IPS DF 19.7 (cell line): ENCODE measurements at places on chromosomes 2 and 18.

DNA sequence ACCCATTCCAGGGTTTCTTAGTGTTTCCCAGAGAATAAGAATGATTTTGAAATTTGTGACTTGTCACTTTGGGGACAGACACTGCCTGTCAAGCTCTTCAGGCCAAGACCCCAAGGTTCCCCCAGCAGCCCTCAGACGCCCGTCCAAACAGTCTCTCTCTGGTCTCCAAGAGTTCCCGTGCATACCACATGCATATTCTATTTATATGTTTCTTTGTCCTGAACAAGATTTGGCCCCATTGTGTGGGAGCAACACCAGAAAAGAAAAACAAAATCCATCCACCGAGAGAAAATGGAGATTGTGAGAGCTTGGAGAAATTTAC lies 52.2 kb upstream of the CTAGE1 start:
- DNase-seq, result no peak

DNA sequence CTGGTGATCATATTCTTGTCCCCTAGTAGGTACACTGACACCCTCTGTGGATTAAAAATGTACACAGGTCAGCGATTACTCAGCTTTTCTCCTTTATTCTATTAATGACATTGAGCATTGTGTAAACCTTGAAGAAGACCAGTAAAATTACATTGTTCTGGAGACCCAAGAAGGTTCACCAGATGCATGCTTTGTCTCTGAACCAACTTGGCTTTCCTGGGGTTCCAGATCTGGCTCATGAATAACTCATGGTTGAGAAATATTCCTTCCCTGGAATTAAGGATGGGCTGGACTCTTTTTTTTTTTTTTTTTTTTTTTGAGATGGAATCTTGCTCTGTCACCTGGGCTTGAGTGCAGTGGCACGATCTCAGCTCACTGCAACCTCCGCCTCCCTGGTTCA lies 11.9 kb downstream of the LBH start:
- DNase-seq, result no peak

DNA sequence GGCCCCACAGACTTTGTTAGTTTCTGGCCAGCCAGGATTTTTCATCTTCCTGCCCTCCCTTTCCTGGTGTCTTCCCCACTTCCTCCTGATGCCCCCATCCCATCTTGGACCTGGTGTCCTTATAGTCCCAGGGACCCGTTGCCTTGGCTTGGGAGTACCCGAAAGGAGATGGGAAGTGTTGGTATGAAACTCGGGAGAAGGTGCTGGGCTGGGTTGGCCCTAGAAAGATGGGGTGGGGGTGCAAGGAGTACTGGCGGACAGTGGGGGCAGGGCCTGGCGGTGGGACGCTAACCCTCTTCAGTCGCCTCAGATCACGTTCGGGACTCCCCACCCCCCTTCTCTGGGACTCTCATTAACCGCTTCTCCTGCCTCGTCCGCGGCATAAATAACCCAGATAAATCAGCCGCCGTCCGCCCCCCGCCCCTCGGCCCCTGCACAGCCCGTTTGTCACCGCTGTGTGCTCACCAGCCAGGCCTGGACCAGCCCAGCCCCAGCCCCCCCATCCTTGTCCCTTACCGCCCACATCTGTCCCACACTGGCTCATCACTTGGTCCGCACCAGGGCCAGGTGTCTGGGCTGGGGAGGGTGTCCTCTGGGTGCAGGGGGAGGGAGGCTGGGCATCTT lies 3.7 kb upstream of the ASIC4 start:
- DNase-seq, result no peak

GRCh38 chr18:42446195-42446594 lies 491.2 kb downstream of the PIK3C3 start:
- DNase-seq, result no peak

DNA sequence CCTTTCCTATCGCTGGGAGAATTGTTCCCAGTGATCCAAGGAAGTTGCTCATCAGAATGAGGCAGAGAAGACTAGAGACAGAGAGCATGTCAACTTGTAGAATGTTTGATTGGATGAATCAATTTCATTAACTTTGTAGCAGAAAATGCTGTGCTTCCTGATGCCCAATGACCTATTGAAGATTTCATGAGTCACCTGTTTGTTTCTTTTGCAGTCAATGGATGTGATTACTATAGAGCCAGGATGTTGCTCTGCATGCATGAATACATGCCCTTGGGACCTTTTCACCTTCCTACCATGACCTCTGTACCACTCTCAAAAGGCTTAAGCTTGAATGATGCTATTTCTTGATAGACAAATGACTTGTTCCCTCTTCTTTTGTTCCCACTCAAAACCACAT lies 23.3 kb downstream of the SCG2 start:
- no peak for DNase-seq

DNA sequence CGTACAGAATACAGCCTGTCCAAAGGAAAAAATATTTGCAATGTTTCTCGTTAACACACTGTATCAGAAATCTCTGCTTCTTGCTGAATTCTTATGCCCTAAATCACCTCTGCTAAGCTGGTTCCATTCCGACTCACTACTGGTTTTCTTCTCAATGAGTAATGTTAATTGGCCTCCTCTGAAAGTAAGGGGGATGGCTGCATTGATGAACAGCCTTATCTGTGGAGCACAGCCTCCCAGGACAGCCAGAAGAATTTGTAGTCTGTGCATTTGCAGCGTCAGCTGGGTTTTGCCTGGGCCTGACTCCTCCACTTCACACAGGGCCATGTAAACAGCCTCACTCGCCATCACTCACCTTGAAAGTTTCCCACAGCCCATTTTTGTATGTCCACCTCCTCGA lies 127.7 kb downstream of the RNF152 start:
- DNase-seq, result no peak

DNA sequence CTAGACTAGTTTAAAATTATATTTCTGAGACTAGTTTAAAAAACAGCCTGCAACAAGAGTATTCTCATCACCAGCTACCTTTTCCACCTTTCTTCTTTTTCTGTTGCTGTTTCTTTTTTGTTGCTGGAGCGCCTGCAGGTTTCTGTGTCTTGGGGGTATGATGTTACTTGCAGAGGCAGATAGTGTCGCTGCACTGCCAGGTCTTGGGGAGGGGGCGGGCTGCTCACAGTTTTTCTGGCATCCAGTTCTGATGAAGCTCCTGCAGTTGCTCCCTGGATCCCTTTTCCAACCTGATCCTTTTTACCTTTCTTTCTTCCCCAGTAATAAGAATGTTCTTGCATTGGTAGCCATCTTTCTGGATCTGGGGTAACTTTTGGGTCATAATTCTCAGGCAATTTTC lies 8.0 kb upstream of the C18orf32 start:
- no peak for DNase-seq

DNA sequence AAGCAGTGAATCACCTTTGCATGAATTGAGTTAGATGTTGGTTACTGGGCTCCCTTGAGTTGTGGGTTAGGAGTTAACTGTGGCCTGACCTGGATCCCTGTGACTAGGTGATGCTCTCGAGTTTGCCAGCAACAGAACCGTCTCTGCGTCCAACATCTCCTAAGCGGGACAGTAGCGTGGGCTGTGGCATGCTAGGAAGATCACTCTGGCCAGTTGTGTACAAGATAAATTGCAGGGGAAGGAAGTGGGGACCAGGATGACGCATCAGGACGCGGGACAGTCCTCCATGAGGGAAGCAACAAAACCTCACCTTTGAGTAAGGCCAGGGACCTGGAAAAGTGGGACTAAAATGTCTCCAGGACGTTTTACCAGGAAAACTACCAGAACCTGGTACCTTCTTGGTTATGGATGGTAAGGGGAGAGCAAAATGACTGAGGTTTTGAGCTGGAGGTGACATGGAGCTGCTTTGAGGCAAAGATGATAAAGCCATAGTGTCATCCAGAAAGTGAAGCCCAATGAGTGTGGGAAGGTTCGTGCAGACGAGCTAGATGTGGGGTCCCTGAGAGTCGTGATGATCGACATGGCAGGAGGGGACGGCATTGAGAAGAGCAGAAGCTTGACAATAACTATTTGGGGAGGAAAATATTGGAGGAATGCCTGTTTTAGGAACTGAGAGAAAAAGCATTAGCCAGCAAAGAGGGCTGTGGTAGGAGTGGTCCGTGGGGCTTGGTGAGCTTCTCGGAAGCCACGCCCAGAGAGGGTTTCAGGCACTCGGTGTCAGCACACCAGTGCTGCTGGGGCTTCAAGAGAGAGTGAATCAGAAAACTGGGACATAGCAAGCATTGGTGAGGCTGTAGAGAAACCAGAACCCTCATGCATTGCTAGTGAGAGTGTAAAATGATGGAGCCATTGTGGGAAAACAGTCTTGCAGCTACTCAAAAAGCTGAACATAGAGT lies 95.1 kb downstream of the SMAD7 start:
- DNase-seq, result no peak
